ENCODE measurements at places on chromosomes 2 and 18.

- no peak for DNase-seq
Measured at GRCh38 chr2:165193178-165193777, 10.6 kb downstream of the SCN3A start.

DNA sequence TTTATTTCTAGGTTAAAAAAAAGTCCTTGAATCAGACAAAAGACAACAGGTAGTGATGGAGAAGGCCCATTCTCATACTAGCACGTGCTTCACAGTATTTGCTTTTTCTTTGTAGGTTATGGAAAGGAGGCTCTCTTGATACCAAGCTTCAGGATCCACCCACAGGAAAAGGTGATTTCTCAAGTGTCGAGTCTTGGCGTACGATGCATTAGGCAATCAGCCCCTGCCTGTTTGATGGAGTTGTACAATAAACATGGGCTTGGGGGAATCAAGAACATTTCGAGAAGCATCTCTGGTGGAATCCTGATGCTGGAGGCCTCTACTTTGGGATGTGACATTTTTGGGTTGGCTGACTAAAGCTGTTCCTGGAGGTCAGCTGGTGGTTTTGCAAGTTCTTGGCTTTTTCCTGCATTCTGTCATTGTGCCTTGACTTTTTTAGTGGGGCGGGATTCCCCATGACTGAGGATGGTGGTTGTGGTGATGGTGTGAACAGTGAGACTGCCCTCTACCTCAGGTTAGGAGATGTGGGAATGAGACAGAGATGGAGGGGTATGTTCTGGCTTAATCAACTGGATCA is 231.5 kb upstream of the SPRED2 start:
- no peak for DNase-seq

GRCh38 chr2:62724886-62725711 is 19.6 kb downstream of the EHBP1 start:
- DNase-seq, result no peak

DNA sequence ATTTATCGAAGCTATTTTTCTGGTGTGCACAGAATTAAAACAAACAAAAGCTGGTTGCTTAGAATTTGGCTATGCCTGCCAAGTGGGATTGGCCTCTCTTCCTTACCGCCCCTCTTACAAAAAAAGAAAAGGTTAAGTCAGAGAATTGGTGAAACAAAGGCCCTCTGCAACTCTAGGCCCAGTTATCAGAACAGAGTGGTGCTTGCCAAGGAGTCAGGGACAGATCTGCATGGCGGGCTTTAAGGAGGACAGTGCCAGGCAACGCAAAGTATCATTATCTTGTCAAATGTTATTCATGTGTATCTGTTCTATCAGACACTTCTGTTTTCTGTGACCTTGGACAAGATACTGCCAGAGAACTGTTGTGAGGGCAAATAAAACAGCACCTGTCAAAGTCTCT is 78.3 kb downstream of the TGIF1 start:
- peak; percentile 29 for DNase-seq

DNA sequence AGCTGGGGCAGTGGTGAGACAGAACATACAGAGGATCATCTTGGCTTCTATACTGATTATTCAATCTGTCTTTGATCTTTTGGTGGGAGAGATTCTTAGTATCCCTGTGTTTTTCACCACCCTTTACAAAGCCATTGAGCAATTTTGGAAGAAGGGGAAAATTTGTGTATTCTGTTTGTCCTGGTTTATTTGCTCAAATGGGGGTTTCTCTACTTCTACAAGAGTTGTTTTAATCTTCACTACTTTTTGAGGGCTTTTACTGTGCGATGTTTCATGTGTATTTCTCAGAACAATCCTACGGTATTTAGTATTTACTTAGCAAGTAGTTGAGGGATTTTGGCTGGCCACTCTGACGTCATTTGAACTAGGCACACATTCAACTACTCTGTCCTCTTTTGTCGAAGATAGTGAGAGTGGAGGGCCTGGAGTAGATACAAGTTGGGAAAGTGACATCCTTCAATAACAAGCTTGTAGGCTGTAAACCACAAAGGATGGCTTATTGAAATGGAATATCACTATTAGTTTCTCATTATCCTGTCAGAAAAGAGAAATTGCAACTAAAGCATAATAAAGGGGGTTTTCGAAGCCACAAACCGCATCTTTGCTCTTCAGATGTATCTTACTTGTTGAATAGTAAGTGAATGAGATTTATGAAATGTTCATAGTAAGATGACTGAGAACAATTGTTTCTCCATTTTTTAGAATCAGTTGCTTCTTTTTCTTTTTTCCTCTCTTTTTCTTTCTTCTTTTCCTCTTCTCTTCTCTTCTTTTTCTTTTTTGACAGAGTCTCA is 24.8 kb downstream of the FMNL2 start:
- DNase-seq, result no peak

- no peak for DNase-seq
Measured at GRCh38 chr18:29034113-29034856, 857.4 kb upstream of the CDH2 start.

GRCh38 chr2:70062270-70062669 is 25.0 kb upstream of the PCBP1 start:
- DNase-seq, result no peak

DNA sequence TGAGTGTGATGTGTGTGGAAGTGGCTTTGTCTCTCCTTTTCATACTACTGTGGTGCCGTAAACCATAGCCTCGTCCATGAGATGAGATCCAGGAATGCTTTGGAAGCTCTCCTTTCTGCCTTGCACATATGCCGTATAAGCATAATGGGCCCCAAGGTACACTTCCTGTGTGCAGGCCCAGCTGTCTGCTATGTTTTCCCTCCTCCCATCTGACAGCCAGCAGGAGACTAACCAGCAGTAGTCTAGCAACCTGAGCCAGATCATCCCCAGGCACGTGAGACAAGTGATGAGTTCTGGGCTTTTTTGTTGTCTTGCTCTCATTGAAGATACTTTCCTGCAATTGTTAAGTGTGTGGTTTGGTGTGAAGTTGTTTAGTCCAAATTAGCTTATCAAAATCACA is 555.5 kb upstream of the LRRTM4 start:
- no peak for DNase-seq

DNA sequence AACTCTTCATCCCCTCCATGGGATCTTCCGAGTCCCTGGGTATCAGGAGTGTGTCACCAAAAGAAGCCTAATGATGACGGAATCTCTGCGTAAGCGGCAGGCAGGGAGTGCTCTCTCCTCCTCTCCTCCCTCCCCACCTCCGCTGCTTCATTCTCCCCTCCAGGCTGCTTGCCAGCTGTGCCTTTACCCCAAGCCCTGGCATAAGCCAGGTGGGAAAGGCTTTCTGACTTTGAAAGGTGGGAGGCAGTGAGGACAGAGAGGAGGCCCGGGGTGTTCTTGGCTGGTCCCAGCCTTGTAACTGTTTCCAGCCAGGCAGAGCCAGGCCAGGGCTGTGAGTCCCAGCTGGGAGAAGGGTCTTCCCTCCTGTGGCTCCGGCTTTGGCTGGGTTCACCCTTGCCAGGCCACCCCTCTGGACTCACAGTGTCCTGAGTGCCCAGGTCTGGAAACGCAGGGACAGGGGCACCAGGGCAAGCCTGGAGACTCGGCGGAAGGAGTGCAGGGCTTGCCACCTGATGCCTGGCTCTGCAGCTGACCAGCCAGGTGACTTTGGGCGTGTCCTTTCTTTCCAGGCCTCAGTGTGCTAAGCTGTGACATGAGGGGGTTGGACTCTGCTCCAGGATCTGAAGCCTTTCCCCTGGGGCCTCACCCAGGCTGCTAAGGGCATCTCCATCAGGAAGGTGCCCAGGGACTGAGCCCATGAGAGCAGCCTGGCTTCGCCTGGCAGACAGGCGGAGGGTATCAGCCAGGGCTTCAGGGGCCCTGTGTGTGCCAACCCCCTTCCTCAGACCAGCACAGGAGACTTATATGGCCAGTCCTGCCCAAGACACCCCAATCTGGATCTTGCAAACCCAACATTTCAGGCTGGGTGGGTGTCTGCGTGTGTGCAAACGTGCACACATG is 32.7 kb upstream of the HPCAL1 start:
- no peak for DNase-seq

DNA sequence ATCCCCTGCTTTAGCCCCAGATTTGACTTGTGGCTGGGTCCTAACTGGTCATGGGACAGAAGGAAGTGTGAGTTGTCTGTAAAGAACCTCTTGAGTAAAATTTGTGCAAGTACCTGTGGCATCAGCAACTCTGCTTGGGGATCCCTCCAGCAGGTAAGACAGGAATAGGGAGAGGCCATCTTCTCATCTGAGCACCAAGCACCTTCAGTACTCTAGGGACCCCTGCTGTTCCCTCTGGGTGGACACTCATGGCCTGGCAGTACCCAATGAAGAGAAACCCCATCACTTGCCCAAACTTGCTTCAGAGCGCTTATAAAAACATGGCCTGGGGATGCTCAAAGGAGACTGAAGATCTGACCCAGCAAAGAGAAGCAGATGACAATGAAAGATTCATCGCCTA is 297.8 kb downstream of the SP3 start:
- DNase-seq, result no peak

DNA sequence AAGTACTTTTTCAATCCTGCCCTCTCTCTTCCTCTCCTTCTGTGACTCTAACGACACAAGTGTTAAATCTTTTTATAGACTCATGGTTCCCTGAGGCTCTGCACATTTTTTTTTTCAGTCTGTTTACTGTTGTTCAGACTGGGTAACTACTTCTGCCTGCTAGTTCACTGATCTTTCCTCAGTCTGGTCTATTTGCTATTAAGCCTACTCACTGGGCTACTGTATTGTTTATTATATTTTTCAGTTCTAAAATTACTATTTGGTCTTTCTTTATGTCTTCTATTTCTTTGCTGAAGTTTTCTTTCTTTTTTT is 21.3 kb downstream of the PPP3R1 start:
- no peak for DNase-seq

- DNase-seq, result no peak
Measured at GRCh38 chr2:41711736-41712135, 336.1 kb upstream of the PKDCC start.

- DNase-seq, result no peak
Measured at GRCh38 chr2:210287301-210287700, 27.7 kb downstream of the MYL1 start.

DNA sequence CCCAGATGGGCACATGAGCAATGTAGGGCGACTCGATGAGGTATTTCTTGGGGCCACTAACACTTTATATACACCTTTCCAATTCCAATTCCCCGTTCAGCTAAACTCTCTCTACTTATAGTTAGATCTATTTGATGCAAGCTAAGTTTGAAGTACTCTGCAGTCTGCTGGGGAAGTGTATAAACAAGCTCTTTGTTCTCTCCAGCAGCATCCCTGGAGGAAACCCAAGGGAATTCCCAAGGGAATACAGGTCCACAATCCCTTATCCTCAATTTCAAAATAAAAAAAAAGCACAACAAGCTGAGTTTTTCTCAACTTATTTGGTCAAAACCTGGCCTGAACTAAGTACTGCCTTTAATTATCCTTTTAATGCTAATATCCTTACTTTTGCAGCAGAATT is 433.3 kb downstream of the NBAS start:
- DNase-seq, result no peak

DNA sequence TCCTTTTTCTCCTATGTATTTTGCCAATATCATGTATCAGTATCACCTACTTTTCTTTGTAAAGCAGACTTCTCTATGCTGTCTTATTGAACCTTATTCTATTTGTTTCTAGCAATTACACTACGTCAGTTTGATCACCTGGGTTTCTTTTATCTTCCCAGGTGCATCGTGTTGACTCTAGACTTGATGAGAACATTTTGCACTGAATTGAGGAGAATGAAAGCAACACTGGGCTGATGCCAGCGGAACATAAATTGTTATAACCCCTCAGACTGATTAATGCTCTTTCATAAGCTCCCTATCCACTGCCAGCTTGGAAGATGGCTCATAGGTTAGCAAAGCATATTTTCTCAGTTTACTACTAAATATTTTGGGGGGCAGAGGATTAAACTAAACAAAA is 140.6 kb downstream of the EPHA4 start:
- no peak for DNase-seq

DNA sequence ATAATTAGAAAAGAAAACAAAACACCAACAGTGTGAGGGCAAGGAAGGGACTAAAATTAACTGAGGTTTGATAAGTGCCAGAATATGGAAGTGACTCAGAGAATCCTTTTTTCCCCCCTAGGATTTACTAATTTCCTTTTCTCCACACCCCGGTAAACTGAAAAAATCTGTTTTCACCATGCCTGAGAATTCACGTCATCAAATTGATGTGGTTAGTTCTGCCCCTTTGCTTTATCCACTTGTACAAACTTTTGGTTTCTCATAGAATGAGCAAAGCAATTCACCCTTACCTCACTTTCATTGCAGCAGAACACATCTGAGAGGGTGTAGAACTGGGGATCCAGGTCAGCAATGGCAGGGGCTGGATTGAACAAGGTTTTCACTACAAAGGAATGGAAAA is 57.8 kb downstream of the RBKS start:
- no peak for DNase-seq

DNA sequence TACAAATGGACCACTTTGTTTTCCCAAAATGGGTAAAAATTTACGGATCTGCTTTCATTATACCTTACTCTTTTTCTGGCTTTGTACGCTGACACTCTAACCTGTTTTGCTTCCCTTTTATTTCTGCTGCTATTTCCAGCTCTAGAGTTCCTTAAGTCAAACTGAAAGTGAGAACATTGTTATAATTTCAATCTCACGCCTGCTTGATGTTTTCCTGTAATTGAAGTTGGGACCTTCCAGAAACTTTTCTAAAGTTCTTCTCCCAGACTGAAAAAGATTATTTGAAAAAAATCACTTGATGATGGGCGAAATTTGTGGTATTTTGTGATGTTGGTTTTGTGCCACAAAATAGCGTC is 1.8 kb downstream of the GLS start:
- no peak for DNase-seq

GRCh38 chr2:128626760-128627511 is 308.3 kb upstream of the HS6ST1 start:
- DNase-seq, result peak; percentile 91

DNA sequence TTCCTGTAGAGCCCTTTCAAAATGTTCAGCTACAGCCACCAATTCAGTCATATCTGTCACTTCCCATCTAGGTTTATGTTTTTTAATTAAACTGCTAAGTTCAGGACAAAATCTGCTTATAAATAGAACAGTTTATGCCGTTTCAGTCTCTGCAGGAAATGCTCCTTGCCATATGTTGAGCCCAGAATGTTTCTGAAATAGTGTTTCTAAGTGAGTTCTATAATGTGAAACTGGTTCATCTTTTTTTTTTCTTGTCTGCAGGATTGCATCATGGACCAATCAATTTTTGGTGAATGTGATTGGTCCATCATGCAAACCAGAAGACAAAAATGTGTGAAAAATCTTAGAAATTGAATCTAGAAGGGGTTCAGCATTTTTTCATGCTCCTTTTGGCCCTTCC is 30.2 kb upstream of the RHOB start:
- DNase-seq, result no peak

GRCh38 chr2:178225006-178225805 is 30.9 kb downstream of the OSBPL6 start:
- DNase-seq, result no peak

GRCh38 chr2:219829667-219830352 is 202.4 kb downstream of the SLC4A3 start:
- DNase-seq, result no peak

Measured in NCI-H1694 treated with DMSO at 0.1 percent for 48 hours (cell line).